ENCODE measurements at places on chromosomes 12 and 14.

DNA sequence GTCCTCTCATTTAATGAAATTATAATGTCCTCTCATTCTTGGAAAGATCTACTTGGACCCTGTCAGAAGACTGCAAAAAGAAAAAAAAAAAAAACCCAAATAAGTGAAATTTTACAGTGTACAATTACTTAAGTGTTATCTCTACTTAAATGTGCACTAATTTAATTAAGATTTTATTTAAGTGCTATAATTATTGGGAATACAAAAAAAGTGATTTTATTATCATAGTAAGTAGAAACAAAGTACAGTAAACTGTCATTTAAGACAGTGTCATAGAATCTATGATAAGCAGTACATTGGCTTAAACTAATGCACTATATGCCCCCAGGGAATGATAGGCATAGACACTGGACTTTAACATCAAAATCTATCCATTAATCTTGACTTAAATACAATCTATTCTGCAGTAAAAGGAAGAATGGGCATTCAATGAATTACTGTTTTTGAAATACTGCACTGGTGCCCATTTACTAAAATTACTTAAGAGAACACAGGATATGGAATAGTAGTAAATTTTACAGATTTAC is 23.3 kb downstream of the INSM2 start:
- no peak for DNase-seq

DNA sequence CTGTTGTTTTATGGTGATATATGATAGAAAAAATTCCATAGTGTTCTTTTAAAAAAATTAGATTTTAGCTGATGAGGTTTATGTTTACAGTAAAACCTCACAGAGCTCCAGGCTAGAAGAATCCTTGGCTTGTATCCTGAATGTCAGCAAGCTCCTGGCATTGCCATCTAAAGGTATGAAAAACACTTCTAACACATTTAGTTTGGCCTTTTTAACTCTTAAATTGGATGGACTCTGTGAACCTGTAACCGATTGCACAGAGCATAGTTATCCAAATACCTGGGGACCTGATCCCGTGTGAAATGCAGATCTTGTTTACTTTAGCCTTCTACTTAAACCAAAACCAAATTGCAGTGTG is 241.1 kb upstream of the DCN start:
- no peak for DNase-seq

GRCh38 chr14:20607617-20608016 is 16.4 kb upstream of the RNASE12 start:
- no peak for DNase-seq

- DNase-seq: no peak
Observed at GRCh38 chr14:73607241-73607640, 5.1 kb upstream of the ACOT6 start.

DNA sequence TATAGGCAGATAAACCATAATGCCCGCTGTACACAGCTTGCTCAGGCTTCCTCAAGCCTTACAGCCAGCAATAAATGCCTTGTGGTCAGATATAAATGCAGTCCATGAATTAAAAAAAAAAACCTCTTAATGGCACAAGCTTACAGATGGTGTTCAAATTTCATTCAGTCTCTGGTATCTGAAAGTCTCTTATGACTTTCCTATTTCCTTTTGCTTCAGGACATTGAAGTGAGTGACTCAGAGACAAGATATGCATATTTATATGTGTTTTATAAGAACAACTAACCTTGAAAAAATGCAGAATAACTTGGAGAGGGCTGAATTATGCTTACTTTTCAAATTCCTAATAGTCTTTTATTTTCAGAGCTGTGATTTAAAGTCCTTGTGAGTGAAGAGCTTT is 426.9 kb upstream of the MIS18BP1 start:
- no peak for DNase-seq

DNA sequence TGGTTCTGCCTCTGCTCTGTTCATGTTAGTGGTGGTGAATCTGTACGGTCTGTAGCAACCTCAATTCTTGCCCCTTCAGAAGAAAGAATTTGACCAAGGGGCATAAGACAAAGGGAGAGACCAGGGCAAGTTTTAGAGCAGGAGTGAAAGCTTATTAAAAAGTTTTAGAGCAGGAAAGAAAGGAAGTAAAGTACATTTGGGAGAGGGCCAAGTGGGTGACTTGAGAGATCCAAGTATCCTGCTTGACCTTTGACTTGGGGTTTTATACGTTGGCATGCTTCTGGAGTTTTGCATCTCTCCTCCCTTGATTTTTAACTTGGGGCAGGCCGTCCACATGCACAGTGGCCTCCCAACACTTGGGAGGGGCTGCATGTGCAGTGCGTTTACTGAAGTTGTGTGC is 225.0 kb downstream of the CRADD start:
- no peak for DNase-seq

GRCh38 chr12:101745481-101745880 is 6.2 kb upstream of the SYCP3 start:
- no peak for DNase-seq

- DNase-seq: no peak
Observed at GRCh38 chr12:6925540-6926279, 2.0 kb upstream of the ATN1 start.

GRCh38 chr12:6426882-6427671 is 17.7 kb upstream of the CD27 start:
- peak; percentile 83 for DNase-seq

DNA sequence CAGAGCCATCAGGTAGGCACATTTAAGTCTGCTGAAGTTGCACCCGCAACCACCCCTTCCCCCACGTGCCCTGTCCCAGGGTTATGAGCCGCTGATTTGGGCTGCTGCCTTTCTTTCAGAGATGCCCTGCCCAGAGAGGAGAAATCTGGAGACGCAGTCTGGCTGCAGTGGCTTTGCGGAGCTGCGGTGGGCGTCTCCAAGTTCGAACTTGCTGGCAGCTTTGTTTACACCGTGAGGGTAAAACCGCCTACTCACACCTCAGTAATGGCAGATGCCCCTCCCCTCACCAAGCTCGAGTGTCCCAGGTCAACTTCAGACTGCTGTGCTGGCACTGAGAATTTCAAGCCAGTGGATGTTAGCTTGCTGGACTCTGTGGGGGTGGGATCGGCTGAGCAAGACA is 14.7 kb downstream of the PTCSC3 start:
- DNase-seq: no peak

DNA sequence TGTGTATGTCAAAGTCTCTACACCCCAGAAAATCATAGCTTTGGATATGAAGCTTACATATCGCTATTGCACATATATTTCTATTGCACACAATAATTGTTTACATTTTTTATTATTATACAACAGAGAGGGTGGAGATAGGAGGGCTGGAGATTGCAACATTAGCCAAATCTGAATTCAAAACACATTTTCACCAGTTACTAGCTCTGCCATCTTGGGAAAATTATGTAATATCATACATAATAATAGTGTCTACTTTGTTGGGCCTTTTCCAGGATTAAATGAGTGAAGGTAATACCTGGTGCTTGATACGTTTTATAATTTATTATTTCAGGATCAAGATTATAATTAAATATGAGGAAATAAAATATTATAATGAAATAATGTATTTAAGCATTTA is 507.4 kb upstream of the TBX3 start:
- no peak for DNase-seq

DNA sequence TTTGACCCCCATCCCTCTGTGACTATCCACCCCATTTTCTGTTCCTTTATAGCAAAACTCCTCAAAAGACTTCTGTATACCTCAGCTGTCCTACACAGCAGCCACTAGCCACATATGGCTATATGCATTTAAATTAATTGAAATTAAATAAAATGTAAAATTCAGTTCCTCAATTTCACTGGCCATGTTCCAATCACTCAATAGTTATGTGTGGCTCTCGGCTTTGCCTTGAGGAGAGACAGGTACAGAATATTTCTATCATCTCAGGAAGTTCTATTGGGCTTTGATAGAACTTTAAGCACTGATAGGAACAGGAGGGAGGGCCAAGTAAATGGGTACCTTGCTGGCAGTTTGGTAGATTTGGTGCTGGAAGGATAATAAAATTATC is 280.3 kb upstream of the AMIGO2 start:
- no peak for DNase-seq

- no peak for DNase-seq
Observed at GRCh38 chr14:95830386-95830785, 46.2 kb upstream of the TUNAR start.

GRCh38 chr14:55500219-55500701 is 59.8 kb upstream of the TBPL2 start:
- DNase-seq: no peak

- DNase-seq: no peak
Observed at GRCh38 chr14:53882684-53883083, 73.9 kb downstream of the BMP4 start.

DNA sequence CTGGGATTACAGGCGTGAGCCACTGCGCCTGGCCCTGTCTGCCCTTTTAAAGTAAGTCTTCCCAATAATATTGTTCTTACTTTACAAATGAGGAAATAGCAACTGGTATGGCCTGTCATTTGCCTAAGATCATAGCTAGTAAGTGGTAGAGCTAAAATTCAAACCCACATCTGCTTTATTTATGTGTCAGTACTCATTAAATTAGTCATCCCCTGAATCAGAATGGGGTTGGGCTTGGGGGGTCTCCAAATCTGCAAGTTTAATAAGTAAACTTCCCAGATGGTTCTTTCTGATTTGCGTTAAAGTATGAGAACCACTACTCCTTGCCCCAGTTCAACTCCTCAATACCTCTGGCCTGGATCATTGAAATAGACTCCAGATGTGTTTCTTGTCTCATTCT is 96.2 kb downstream of the FAR2 start:
- no peak for DNase-seq

- DNase-seq: no peak
Observed at GRCh38 chr14:66638689-66639088, 130.7 kb downstream of the GPHN start.

DNA sequence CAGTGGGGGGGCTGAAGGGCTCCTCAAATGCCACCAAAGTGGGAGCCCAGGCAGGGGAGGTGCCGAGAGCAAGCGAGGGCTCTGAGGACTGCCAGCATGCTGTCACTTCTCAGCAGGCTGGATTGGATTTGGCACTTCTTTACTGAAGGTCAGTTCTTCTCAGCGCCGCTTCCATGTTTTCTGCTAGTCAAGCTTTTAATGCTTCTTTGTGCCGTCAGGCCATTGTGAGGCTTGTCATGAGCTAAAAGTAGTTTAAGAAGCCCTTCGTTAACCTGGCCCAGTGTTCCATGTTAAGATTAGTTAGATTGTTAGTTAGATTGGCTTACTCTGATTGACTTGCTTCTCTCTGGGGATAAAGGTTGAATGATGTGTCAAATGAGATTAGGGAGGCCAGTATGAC is 13.4 kb downstream of the GABARAPL1 start:
- DNase-seq: no peak

DNA sequence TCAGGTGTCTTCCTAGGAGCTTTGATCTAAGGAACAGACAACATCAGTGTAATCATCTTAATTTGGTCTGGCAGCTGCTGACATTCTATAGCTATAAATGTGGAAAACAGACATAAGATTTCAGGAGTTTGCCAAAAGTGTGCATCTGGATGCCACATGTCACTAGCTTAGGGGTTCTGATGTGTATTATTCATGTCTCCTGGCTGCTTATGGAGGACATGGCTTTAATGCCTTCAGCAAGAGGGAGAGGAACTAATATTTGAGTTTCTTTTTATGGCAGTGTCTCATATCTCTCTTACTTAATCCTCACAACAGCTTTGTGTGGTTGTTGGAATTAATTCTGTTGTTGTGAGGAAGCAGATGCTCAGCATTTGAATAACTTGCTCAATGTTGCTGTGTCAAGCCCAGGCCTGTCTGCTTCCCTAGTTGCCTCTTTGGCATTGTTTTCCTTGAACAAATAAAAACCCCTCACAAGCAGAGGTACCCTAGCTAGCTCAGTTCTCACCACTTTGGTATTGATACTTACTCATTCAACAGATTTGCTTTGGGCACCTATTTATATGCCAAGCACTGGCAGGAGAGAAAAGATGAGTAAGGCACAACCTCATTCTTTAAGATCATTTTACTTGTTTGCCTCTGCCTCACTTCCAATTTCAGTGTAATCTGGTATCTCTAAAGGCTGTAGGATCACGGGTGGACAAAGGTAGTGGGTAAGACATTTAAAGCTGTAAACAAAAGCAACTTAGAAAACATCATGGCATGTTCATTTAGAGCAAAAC is 39.8 kb upstream of the EID3 start:
- no peak for DNase-seq

- peak; percentile 96 for DNase-seq
Observed at GRCh38 chr12:108633534-108634248, at the start of gene SELPLG. Gene SELPLG, minus strand, starts transcription at chr12:108633894. Its CDS starts 9,587 bp downstream, at chr12:108624307.

DNA sequence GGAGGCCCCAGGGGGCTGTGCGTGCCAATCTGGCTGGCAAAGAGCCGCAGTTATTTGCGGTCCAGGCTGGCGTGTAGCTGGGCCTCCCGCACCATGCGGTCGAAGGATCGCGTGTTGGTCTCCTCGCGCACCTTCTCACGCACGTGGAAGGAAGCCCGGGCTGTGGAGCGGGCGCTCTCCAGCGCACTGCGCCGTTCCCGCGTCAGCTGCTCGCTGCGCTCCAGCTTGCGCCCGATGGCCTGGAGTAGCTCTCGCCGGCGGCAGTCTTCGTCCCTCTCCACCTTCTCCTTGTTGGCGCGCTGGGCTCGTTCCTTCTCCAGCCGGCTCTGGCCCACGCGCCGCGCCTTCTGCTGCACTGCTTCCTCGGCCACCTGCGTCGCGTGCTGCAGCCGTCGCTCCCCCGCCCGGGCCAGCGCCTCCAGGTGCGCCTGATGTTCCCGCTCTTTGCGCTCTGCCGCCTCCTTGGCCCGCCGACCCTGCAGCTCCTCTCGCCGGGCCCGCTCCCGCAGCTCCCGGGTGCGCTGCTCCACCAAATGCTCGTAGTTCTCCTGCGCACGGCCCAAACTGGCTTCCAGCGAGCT is 3.1 kb downstream of the CCDC177 start:
- no peak for DNase-seq

DNA sequence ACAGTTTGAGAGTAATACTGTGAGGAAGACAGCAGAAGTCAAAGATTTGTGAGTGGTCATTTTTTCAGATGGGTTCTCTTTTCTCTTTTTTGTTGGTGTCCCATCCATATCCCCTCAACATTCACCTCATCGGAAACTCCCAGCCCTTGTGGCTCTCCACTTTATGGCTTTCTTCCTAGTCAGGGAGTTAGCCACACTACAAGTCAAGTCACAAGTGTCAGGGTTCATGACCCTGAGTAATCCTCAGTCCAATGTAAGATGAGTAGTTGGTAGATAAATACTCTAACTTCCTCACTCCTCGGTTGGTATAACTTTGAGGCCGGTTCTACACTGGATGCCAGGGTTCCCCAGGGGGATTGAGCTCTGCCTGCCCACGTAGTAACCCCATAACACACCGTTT is 41.4 kb downstream of the PTGER2 start:
- DNase-seq: no peak

Data from CD4-positive, alpha-beta T cell treated with Interleukin-15 for 1 hour (primary cell).